ENCODE measurements at places on chromosomes 2 and 18. TPM values are rescaled to one million over a fixed set of nuclear protein-coding genes. Genes with fewer than 3 reads are reported as not detected.

The YES1 gene
- polyA plus RNA-seq: 4.1 TPM

The ANAPC1 gene
- polyA plus RNA-seq: 30.6 TPM

The NRP2 gene
- polyA plus RNA-seq: 0.35 TPM

- peak overlapping the region; percentile 80 for H3K27ac ChIP-seq
- no peaks in the 10 kb centered on the region for H3K36me3 ChIP-seq
- no peak for DNase-seq
- peak overlapping the region; percentile 90 for H3K4me3 ChIP-seq
- H3K27me3 ChIP-seq: no peaks in the 10 kb centered on the region
These were observed 47.5 kb downstream of the MRPS5 start for GRCh38 chr2:95073856-95074662.

DNA sequence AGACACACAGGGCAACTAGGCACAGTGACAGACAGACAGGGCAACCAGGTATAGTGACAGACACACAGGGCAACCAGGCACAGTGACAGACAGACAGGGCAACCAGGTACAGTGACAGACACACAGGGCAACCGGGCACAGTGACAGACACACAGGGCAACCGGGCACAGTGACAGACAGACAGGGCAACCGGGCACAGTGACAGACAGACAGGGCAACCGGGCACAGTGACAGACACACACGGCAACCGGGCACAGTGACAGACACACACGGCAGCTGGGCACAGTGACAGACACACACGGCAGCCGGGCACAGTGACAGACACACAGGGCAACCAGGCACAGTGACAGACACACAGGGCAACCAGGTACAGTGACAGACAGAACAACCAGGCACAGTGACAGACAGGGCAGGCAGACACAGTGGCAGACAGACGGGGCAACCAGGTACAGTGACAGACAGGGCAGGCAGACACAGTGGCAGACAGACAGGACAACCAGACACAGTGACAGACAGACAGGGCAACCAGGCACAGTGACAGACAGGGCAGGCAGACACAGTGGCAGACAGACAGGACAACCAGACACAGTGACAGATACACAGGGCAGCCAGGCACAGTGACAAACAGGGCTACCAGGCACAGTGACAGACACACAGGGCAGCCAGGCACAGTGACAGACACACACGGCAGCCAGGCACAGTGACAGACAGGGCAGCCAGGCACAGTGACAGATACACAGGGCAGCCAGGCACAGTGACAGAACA, 64.7 kb upstream of the RAB6C start:
- no peaks in the 10 kb centered on the region for H3K4me1 ChIP-seq
- no peaks in the 10 kb centered on the region for H3K27me3 ChIP-seq
- H3K36me3 ChIP-seq: no peaks in the 10 kb centered on the region
- no peak overlapping the region for H3K27ac ChIP-seq
- DNase-seq: no peak

GRCh38 chr18:26574958-26575864, 26.9 kb upstream of the KCTD1 start:
- H3K4me1 ChIP-seq: no peaks in the 10 kb centered on the region
- H3K27me3 ChIP-seq: peaks cover 8% of the 10 kb centered on the region
- H3K27ac ChIP-seq: no peak overlapping the region
- no peak for DNase-seq

- H3K4me1 ChIP-seq: no peaks in the 10 kb centered on the region
- no peaks in the 10 kb centered on the region for H3K27me3 ChIP-seq
- H3K36me3 ChIP-seq: no peaks in the 10 kb centered on the region
These were observed 143.0 kb downstream of the ABCA12 start for GRCh38 chr2:214995409-214995808.

GRCh38 chr18:71398531-71398930, 1109.7 kb downstream of the SOCS6 start:
- no peak for DNase-seq
- H3K4me1 ChIP-seq: no peaks in the 10 kb centered on the region
- no peaks in the 10 kb centered on the region for H3K27me3 ChIP-seq
- H3K36me3 ChIP-seq: no peaks in the 10 kb centered on the region
- no peak overlapping the region for H3K27ac ChIP-seq
- H3K4me3 ChIP-seq: no peak overlapping the region

Measured in naive thymus-derived CD4-positive, alpha-beta T cell (primary cell).